ENCODE measurements at places on chromosomes 12 and 14.

DNA sequence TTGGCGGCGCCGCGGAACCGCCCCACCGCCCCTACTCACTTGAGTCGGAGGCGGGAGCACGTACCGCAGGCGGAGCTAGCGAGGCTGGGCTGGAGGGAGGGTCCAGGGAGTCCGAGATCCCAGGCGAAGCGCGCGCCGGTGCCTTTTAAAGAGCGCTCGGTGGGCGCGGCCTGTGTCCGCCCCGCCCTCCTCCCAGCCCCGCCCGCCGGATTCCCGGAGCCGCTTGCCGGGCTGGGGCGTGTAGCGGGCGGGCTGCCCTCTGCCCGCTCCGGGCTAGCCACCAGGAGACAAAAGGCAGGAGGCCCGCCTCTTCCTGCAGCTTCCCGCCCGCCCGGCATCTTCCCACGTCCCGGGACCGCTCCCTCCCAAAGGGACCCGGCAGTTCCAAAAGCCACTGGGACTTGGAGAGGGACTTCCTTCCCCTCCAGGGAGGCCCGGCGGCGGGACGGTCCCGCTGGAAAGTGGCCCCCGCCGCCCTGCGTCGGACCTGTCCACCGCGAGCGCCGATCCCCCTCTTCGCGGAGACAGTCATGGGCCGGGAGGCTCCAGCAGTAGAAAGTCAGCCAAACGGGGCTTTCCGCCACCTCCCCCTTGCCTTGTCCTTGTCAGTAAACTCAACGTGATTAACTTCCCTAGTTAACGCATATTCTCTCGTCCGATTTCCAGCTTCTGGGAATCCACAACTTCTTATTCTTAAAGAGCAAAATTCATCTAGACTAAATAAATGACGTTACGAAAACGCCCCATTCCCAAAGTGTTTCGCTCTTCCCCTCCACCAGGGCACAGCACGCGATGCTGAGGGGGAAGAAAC lies at the start of gene CSRP2:
Gene CSRP2 (minus strand): TSS at position 121 of the 811 bp plus-strand sequence. CDS start 12,759 bp downstream, outside the sequence.
- peak; percentile 96 for DNase-seq

DNA sequence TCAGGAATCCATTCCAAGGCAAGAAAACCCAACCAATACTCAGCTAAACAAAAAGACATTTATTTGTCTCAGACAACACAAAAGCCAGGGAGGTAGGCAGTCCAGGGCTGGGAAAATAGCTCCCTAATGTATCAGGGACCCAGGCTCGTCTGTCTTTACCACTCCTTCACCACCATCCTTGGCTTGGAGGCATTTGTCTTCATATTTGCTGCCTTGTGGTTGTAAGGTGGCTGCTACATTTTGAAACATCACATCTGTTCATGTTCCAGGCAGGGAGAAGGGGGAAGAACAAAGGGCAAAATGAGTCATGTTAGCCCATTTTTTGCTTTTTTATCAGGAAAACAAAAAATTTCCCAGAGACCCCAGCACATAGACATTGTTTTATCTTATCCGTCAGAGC lies 44.8 kb upstream of the PCED1B start:
- no peak for DNase-seq

DNA sequence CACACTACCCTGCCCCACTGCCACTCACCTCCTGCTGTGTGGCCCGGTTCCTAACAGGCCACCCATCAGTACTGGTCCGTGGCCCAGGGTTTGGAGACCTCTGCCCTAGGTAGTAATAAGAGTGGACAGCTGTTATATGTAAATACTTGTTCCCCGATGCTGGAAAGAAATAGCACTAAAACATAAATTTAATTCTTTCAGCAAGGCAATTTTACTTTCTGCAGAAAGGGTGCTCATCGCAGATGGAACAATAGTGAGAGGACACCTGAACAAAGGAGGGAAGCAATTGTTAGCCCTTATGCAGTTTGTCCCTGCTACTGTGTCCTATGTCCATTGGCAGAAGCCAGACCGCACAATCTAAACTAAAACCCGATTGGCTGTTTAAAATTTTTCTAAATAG lies 5.9 kb upstream of the CYP46A1 start:
- no peak for DNase-seq

- no peak for DNase-seq
Measured at GRCh38 chr14:71773898-71774481, 158.2 kb upstream of the RGS6 start.

- DNase-seq = no peak
Measured at GRCh38 chr14:102969060-102969791, 46.8 kb downstream of the AMN start.

- no peak for DNase-seq
Measured at GRCh38 chr14:24416932-24417619, 12.4 kb downstream of the CBLN3 start.

GRCh38 chr12:85425926-85426325 lies 145.9 kb downstream of the ALX1 start:
- no peak for DNase-seq

DNA sequence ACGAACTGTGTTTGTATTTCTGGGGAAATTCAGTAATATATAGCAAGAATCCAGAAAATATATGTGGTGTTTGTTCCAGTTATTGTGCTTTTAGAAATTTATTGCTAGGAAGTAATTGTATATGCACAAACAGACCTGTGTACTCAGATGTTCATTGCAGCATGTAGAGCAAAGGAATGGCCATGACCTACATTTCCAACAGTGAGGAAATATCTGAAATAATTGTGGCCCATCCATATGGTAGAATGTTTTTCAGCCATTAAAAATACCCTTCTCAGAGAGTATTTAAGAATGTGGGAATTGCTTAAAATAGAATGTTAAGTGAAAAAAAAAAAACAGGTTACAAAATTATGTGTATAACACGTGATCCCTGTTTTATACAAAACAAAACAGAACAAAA lies 77.3 kb downstream of the TMX1 start:
- no peak for DNase-seq

GRCh38 chr14:90645842-90646443 lies 170.3 kb downstream of the TTC7B start:
- DNase-seq = no peak

DNA sequence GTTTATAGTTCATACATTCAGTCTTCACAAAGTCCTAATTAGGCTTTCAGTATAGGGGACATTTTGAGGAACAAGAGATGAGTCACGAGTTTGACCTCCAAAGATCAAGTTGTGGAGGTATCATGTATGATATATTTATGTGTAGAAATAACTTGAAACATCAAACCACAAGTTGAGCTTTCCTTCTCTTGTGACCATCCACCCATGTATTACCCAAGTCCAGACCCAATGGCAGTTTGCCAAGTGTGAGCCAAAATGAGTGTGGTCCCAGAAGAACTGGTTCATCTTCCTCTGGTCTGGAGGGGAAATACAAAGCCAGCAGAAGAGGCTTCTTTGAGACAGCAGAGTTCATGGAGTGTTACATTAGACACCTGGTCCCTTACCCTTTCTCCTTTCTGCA lies 104.9 kb downstream of the ATP23 start:
- no peak for DNase-seq

- no peak for DNase-seq
Measured at GRCh38 chr12:128961308-128961902, 108.1 kb downstream of the GLT1D1 start.

GRCh38 chr12:80625051-80625450 lies 82.4 kb upstream of the MYF6 start:
- DNase-seq = no peak

GRCh38 chr14:93033983-93034670 lies 81.6 kb downstream of the ITPK1 start:
- peak; percentile 45 for DNase-seq

- DNase-seq = no peak
Measured at GRCh38 chr14:102525219-102525928, 15.8 kb upstream of the ANKRD9 start.

DNA sequence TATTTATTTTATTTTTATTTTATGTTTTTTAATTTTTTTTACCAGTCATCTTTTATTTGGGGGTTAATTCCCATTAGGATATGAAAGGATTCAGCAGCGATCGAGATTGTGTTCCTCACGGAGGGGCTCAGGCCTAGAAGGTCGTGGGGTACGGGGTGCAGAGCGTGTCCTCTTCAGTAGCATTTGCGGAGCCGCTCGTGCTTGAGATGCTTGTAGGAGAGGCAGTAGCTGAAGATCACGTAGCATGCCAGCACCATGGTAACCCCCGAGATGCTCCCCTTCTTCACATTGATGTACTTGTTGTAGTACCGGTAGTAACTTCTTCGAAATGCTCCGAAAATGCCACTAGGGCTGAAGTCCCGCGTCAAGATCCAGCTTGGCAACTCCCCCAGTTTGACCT lies 40.5 kb upstream of the PLEKHG6 start:
- DNase-seq = no peak

GRCh38 chr14:26775765-26776563 lies 178.1 kb upstream of the NOVA1 start:
- DNase-seq = no peak

GRCh38 chr12:62712681-62713573 lies 222.0 kb downstream of the PPM1H start:
- DNase-seq = no peak

- no peak for DNase-seq
Measured at GRCh38 chr12:115598871-115599811, 678.4 kb downstream of the MED13L start.

DNA sequence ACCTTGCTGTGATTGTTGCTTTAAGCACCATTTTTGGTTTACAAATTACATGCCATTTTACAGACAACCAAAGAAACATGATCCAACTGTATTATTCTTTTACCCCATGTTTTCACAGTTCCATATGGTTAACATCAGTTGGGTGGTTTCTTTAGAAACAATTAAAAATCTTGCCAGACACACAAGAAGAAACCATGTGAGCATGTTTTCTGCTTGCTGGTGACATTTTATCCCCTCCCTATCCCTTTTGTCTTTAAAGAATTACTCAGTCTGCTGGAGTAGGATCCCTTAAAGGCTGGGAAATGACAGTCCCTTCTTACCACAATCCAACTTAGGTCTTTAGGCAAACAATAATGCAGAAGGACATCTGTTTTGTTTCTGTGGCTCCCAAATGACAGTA lies 121.8 kb upstream of the PLXNC1 start:
- DNase-seq = no peak

GRCh38 chr14:52283099-52283498 lies 15.6 kb downstream of the PTGDR start:
- DNase-seq = no peak

- no peak for DNase-seq
Measured at GRCh38 chr12:26523708-26524150, 309.3 kb downstream of the ITPR2 start.

GRCh38 chr14:67636361-67636919 lies 16.7 kb downstream of the ARG2 start:
- DNase-seq = no peak

- DNase-seq = no peak
Measured at GRCh38 chr12:76152181-76152807, 67.8 kb upstream of the NAP1L1 start.

DNA sequence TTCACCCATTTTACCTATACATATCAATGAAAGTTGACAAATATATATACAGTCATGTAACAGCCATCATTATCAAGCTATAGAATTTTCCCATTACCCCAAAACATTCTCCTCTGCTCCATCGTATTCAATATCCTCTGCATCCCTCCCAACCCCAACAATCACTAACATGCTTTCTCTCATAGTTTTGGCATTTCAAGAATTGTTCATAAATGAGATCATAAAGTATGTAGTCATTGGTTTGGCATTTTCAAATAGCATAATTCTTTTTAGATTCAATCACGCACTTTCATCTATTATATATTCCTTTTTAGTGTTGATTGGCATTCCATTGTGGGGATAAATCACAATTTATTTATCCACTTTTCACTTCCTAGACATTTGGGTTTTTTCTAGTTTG lies 866.0 kb upstream of the TMEM132C start:
- DNase-seq = no peak

- DNase-seq = no peak
Measured at GRCh38 chr12:109097140-109097434, 310 bp upstream of the UNG start.

Measured in endothelial cell (in vitro differentiated cells).